Activated T-cell treated with anti-CD3 and anti-CD28 coated beads for 24 hours (primary cell): ENCODE measurements at places on chromosomes 1 and 21.

GRCh38 chr21:45532826-45533360 is 9.3 kb downstream of the SLC19A1 start:
- no peak for DNase-seq

GRCh38 chr1:208349694-208350330 is 105.6 kb upstream of the PLXNA2 start:
- DNase-seq, result no peak

DNA sequence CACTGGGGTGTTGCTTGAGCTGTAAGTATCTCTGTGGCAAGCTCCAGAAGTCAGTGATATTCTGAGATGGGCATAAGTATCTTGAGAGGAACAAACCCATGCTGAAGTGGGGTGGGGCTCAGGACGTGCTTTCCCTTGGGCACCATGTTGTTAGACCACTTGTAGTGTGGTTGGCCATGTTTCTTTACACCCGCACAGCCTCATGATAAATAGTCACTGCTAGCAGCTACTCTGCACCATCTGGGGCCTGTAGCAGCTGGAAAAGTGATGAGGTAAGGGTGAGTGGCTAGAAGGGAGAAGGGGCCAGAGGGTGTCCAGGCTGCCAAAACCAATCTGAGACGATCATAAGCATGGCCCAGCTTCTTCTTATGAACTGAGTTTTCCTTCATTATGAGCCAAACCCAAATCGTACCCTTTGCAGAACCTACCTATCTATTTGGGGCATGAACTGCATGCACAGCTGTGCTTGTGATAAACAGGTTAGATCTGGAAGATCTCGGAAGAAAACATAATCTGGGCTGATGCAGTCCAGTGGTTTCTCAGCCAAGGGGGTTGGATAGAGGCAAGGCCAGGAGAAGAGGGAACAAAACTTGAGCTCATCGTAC is 91.9 kb upstream of the IRF2BP2 start:
- no peak for DNase-seq

DNA sequence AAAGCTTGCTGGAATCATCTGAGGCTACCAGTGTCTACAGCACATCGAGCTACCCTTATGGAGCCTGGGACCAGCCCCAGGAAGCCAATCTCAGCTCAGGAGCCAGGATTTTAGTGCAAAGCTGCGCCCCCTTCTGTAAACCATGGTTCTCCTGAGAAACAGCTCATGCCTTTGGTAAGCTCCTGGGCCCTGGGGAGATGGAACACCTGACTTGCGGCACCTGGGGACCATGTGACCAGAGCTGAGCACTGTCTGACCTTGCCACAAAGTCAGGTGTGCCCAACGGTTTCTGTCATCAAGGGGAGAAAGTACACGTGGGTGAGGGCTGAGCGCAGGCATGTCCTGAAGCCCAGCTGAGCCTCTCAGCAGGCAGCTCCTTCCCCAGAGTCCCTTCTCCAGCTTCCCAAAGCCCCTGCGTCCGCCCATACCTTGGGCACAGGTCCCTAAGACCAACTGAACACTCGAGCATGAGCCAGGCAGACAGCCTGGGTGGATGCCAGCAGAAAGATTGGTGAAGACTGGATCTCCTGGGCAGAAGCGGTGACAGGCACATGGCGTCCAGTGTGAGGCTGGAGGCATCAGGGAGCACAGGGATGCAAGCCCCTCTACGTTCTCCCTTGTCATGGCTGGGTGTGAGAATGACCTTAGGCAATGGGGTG is 57.9 kb upstream of the TENT5B start:
- DNase-seq, result no peak

GRCh38 chr1:53182111-53182593 is 14.5 kb upstream of the CPT2 start:
- DNase-seq, result peak; percentile 66

DNA sequence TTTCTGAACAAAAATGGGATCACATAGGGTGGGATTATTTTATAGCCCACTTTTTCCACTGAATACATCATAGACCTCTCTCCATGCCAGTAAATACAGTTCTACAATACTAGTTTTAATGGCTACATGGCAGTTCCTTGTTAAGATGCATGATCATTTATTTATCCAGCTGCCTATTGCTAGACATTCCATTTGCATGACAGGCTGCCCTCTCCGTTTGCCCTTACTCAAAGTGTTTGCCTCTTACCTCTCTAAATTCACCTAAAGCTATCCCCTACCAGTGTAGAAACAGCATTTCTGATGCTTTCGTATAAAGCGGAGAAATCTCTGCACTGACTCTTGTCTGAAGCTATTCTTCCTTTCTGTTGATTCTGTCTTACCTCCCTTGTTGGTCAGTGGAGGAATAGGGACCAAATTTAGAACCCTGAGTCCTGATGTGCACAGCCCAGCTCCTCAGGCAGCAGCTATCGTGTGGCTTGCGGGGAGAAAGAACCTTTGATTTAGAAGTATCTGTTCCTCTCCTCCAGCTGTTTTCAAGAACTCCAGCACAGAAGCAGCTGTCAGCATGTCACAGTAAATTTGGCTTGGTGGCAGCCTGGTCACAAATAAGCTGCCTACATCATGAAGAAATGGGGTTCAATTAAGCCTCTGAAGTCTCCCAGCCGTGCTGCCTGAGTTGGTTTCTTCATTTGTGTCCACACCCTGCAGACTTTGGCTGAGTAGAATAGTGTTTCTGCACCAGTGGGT is 337.3 kb downstream of the PRDM2 start:
- DNase-seq, result no peak

DNA sequence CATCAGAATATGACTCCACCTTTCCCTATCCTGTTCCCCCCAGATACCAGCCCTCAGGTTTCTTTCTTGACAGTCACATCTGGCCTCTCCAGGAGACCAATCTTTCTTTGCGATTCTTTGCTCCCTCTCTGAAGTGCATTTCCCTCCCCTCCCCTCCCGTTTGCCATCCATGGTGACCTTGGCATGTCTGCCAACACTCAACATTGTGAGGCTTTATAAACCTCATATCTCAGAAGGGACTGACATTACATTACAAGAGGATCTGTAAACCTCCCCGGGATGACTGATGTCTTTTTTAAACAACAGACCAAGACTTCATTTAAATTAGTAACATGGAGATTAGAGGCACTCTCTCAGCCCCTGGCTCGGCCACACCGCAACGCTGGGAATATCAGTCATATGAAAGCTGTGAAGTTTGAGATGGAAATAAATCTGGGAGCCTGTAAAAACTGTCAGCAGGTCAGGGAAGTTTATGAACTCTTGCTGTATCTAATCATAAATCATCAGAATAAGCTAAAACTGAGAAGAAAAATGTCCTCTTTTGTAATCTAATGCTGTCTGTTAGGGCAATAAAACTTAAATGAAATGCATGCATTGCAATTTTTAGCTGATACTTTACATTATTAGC is 401.7 kb upstream of the PROX1 start:
- DNase-seq, result no peak

GRCh38 chr1:51535006-51535592 is 16.0 kb upstream of the EPS15 start:
- DNase-seq, result no peak
